ENCODE measurements at places on chromosomes 5 and 9.

DNA sequence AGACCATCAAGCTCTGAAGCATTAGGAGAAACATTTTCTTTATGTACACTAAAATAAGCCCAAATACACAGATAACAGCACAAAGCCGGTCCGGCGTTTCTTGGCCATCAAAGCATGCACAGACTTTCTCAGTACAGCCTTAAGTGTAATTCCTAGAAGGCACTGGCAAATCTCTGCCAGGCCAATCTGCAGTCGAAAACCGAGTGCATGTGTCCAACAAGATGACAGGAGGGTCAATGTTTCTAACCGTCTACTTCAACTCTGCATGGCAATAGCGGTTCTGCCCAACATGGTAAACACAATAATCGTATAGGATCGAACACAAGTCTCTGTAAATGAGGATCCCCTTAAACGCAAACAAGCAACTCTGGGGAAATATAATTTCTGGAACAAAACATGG lies 1.1 kb downstream of the ARL15 start:
- no peak for DNase-seq

DNA sequence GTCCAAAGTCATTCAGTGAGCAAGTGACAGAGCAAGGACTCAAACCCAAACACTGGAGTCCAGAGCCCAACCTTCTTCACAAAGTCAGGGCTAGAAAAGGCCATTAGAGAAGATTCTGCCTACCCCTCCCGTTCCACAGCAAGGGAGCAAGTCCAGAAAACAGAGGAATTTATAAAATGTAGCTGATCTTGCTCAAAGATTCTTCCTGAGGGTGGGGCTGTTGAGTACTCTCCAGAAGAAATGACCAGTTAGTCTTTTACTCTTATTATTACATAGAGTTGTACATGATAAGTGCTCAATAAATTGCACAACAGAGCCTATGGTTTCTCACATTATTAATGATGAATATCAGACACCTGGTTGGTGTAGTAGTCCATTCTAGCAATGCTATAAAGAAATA lies 39.3 kb upstream of the HMHB1 start:
- DNase-seq: no peak

GRCh38 chr9:128225770-128226411 lies 22.7 kb downstream of the DNM1 start:
- no peak for DNase-seq

GRCh38 chr5:93603078-93603792 lies 20.2 kb downstream of the NR2F1 start:
- DNase-seq: no peak

DNA sequence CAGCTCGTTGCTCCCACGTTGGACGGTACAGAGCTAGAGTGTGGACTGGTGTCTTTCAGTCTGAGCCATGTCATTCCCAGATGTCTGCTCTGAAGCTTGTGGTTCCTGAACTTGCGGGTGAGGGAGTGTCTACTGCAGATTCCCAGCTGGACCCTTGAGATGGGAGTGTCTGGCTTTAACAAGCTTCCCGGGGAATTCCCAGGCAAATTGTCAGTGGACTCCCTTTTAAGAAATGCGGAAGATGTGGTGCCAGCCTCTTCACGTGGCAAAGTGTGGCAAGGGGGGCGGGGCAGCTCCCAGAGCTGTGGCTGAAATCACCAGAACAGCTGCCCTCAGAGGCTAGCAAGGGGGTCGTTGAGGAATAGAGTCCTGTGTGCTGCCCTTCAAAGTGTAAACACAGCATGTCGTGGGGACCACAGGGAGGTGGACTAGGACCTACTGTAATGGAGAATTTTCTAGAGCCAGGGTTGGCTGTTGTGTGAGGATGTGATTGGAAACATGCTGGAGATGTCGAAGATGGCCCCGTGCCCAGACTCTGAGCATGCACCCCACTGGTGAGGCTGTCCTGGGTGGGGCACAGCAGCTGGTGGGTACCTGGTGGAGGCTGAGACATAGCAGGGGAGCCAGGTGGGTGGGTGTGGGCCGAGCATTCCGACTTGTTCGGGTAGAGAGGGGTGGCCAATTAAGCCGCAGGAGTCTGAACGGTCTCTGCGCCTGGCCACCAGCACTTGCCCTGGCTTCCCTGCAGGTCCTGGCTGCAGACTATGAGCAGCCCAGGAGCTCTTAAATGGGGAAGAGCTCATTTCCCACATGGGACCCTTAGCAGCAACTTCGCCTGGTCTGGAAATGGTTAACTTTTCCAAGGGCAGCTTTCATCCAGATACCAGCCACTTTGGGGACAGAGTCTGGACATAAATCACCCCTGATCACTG lies 37.4 kb downstream of the PRRX2 start:
- peak; percentile 67 for DNase-seq

DNA sequence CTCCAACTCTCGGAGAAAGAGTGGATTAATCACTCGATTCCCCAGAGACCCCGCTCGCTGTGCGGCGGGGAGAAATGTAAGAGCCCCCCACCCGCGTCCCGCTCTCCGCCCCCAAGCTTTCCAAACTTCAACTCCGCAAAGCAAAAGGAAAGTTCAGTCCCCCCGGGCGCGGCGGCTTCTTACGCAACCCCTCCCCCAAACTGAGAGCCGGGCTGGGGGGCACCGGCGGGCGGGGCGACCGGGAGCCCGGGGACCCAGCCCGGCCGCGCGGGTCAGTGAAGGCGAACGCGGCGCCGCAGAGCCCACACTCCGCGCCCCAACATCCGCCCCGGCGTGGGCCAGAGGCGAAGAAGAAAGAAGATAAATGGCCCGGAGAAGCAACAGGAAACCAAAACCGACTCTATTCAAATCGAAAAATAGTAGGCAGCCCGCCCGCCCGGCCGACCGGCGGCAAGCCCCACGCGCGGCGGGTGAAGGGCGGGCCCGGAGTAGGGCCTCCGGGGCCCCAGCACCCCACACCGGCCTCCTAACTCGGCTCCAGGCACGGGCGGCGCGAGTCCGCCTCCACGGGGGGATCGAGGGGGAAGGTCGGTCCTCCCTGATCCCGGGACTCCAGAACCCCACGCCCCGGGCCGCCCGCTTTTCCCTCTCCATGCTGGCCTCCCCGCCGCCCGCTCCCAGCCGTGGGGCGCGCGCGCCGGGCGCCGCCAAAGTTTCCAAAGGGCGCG lies 720 bp downstream of the NOTCH1 start:
- no peak for DNase-seq
